ENCODE measurements at places on chromosomes 1 and 21.

DNA sequence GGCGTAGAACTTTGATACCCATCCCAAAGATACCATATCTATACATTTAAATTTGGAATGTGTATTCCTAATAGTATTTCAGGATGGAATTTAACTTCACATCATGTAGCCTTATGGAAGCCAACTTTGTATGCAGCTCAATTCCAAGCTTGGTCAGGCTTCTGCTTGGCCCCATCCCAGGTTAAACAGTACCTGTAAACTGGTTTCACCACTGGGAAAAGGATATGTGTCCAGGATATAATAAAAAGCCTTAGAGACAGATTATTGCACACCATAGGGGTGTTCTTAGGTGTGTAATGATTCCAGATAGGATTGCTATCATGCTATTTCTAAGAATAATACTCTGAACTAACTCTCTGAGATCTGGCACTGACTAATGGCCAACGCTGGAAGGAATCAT, 28.1 kb downstream of the ADAM30 start:
- no peak for DNase-seq

GRCh38 chr1:3456964-3457909, 2.8 kb downstream of the ARHGEF16 start:
- DNase-seq = no peak

- no peak for DNase-seq
These were observed 9.1 kb upstream of the SLC19A1 start for GRCh38 chr21:45551316-45551715.

GRCh38 chr1:17630986-17631385, 91.5 kb downstream of the ARHGEF10L start:
- DNase-seq = no peak

GRCh38 chr1:42931108-42931539, 27.5 kb downstream of the SLC2A1 start:
- peak; percentile 55 for DNase-seq

- no peak for DNase-seq
These were observed 171.2 kb upstream of the NR5A2 start for GRCh38 chr1:199856216-199856780.

GRCh38 chr1:156376958-156377919, 8.2 kb downstream of the RHBG start:
- no peak for DNase-seq
